ENCODE measurements at places on chromosomes 2 and 18. TPM values are rescaled to one million over a fixed set of nuclear protein-coding genes. Genes with fewer than 3 reads are reported as not detected.
A peak's percentile ranks its signal among the peaks of the same experiment; 100 is the strongest.

- H3K4me3 ChIP-seq = no peak overlapping the region
- H3K36me3 ChIP-seq = peaks cover 2% of the 10 kb centered on the region
- no peak overlapping the region for H3K27ac ChIP-seq
- no peak for DNase-seq
Observed at GRCh38 chr2:195595825-195596224, 61.2 kb upstream of the SLC39A10 start.

- no peak overlapping the region for H3K4me3 ChIP-seq
- H3K4me1 ChIP-seq = peaks cover 4% of the 10 kb centered on the region
- no peaks in the 10 kb centered on the region for H3K36me3 ChIP-seq
Observed at GRCh38 chr2:42044939-42045338, 2.9 kb upstream of the PKDCC start.

GRCh38 chr2:233189025-233189424, 62.4 kb upstream of the ATG16L1 start:
- no peaks in the 10 kb centered on the region for H3K27me3 ChIP-seq
- DNase-seq = no peak
- no peak overlapping the region for H3K4me3 ChIP-seq
- H3K4me1 ChIP-seq = no peaks in the 10 kb centered on the region
- peaks cover 59% of the 10 kb centered on the region for H3K36me3 ChIP-seq
- H3K27ac ChIP-seq = no peak overlapping the region

- no peaks in the 10 kb centered on the region for H3K36me3 ChIP-seq
- no peaks in the 10 kb centered on the region for H3K4me1 ChIP-seq
- no peak overlapping the region for H3K4me3 ChIP-seq
- no peaks in the 10 kb centered on the region for H3K27me3 ChIP-seq
- peak; percentile 28 for DNase-seq
Observed at GRCh38 chr2:36403675-36404230, 48.2 kb downstream of the CRIM1 start.

DNA sequence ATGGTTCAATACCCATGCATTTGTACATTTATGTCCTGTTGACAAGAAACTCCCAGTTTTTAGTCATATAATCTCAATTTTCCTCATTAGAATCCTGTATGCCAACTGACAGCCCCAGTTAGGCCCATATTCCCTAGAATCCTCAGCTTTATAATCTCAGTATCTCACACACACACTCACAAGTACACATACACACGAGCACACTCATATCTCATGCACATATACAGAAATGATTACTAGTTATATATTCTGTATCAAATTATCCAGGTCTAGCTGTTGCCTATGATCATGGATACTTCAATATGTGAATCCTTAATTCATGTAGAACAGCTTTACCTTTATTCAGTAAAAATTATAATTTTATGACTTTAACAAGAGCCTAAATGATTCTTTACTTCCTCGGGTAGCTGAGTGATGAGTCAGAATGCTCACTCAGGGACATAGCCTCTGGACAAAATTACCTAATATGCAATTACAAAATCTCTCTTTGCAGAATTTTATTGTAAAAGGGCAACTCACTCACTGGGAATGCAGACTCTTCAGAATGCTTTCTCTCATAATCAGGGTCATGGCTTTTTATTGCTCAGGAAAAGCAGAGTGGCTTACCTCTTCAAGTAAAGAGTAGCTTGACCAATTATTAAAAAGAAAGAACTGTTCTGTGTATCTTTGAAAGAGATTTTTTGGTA, 193.6 kb upstream of the PIK3C3 start:
- no peaks in the 10 kb centered on the region for H3K4me1 ChIP-seq

Gene EVX2
- total RNA-seq = not detected

Gene LCT
- 0.16 TPM for total RNA-seq

Data from activated CD4-positive, alpha-beta T cell treated with anti-CD3 and anti-CD28 coated beads for 36 hours (primary cell).